ENCODE measurements at places on chromosomes 3 and 15.
A peak's percentile ranks its signal among the peaks of the same experiment; 100 is the strongest.

DNA sequence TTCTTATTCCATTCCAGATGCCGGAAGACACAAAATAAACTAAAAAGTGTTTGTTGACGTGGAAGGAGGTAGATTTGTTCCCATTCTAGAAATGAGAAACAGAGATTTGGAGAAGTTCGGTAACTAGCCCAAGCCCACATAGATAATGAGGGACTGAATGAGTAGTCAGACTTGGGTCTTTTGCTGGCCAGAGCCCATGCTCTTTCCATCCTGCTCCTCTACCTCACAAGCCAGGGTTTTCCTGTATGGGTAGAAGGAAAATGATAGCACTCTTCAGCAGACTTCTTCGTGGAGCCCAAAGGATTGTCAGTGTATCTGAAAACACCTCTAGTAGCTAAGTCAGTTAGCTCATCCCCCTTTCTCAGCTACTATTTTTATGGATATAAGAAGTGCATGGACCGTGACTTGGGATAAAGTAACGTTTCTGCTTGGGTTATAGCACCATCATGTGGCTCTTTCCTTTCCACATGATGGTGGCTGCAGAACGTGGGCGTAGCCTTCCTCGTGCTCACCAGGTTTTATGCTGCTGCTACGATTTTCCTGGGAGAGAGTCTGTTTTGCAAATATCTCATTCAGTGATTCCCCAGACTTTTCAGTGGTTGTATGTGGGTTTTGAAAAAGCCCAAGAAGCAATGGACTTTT lies 84.6 kb downstream of the DGKG start:
- peak; percentile 77 for DNase-seq

- DNase-seq, result no peak
These were observed 58.9 kb upstream of the TP63 start for GRCh38 chr3:189572249-189572648.

- DNase-seq, result no peak
These were observed 60.5 kb downstream of the GLDN start for GRCh38 chr15:51401872-51402517.

- DNase-seq, result peak; percentile 34
These were observed 136.5 kb downstream of the CHSY1 start for GRCh38 chr15:101115393-101115785.

GRCh38 chr15:74347757-74348250 lies 19.6 kb downstream of the CYP11A1 start:
- DNase-seq, result no peak

- no peak for DNase-seq
These were observed 277.1 kb upstream of the GBE1 start for GRCh38 chr3:82038556-82038955.

DNA sequence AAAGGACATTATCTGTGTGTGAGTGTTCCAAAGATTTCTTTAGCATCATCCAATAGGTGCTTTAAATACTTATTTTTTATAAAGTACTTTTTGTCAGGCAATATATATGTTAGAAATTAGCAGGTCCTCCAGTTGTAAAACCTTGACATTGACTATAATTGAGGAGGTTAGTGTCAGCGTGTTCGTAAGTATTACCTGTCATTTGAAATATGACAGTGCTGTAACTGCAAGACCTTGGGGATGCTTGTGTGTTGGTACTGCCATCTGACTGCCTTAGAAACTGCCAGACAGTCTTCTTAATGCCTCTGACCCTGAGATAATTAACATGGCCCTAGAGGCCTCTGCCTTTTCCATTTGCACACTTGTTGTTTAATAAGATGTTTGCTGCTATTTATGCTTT lies 170.7 kb downstream of the NAALADL2 start:
- DNase-seq, result no peak

DNA sequence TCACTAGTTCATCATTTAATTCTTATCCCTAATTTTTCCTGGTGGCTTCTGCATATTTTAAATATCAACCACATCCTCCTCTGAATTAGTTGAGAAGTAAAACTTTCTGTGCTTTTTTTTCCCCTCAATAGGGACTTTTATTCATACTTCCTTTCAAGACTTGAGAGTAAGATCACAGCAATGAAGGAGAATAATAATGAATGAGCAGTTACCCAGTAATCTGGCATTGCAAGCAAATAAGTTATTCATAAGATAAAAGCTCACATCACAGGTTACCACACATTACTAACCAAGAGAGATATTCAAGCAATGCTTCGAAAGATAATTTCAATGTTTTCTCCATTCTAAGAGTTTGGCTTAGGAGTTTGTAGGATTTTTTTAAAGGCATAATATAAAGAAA lies 50.3 kb downstream of the BTLA start:
- DNase-seq, result no peak

DNA sequence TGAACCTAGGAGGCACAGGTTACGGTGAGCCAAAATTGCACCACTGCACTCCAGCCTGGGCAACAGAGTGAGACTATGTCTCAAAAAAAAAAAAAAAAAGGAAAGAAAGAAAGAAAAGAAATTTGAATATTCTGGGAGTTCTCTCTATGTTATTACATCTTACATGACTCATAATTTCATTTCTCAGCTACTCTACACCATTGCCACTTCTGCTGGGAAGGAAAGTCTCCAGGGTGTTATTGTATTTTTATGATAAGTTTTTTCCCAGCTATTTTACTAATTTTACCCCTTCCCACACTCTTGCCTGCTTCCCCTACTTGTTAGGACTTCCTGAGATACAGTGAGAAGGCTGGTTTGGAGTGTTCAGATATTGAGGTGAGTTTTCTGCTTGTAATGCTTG lies 69.7 kb upstream of the UMPS start:
- DNase-seq, result no peak

- no peak for DNase-seq
These were observed 195.0 kb upstream of the EPHA3 start for GRCh38 chr3:88912294-88912877.

GRCh38 chr3:145911016-145911415 lies 250.0 kb downstream of the PLOD2 start:
- no peak for DNase-seq

DNA sequence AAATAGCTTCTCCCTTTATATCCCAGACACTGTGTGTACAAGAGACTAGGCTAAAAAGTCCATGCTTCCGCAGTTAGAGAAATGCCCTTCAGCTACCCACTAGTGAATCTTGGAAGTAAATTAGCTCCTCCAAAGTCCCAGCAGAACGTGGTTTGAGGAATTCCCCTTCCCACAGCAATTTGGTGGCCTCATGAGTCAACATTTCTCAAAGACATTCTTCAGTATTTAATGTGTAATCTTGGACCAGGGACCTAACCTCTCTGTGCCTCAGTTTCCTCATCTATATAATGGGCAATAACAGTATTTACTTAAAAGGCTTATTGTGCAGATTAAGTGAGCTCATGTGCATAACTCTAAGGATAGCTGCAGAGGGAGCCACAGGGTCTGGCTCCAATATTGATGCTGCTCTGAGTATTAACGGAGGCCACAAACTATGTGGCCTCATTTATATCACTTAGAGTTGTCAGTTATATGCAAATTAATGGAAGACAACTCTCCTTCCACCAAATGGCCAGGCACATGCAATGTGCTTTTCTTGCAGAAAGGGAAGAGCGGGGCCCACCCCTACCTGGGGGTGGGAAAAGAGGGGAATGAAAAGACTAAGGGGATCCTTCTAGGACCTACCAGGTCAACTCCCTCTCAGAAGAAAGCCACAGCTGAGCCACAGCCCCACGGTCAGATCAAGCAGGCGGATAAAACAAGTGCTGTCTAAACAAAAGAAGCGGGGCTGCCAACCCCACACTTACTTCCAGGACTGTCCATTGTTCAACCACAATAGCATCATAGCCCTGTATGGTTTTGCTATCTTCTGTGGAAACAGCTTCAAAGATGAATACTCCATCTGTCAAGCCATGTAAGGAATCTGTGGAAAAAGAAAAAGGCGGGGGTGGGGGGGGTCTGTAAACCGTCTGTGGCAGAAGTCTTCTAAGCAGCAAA lies 92.4 kb downstream of the OXNAD1 start:
- no peak for DNase-seq

GRCh38 chr15:52228921-52229320 lies 37.7 kb upstream of the GNB5 start:
- no peak for DNase-seq

DNA sequence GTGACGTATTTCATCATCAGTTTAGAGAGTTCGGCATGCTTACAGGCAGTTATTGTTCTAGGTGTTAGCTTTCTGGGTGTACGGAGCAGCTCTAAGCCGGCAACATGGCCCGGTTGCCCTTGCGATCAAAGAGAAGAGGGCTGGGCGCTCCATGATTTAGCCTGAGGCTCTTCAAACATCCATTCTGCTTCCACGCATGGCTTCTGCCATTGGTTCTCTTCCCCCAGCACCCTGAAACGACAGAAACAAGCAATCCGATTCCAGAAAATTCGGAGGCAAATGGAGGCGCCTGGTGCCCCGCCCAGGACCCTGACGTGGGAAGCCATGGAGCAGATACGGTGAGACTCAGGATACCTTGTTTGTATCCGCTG lies 574 bp downstream of the NGRN start:
- no peak for DNase-seq

- DNase-seq, result no peak
These were observed 50.5 kb upstream of the MINAR1 start for GRCh38 chr15:79381593-79381992.

- DNase-seq, result no peak
These were observed 95.7 kb downstream of the CPN2 start for GRCh38 chr3:194255252-194256039.

DNA sequence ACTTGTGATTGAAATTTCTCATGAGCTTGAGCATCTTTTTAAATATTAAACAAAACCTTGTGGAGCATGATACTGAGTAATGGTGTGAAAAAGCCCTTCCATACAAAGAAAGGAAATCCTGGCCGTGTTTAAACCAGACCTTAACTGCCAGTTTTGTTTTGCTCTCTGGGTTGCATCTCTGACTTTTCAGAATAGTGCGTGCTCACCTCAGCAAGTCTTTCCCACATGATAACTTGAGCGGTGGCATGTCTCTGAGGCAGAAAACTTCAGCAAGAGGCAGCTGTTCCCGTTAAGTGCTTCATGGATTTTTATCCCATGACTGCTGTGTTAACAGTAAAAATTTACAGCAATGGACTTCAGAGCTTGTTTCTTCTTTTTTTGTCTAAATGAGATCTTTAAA lies 393.3 kb downstream of the FEZF2 start:
- no peak for DNase-seq

DNA sequence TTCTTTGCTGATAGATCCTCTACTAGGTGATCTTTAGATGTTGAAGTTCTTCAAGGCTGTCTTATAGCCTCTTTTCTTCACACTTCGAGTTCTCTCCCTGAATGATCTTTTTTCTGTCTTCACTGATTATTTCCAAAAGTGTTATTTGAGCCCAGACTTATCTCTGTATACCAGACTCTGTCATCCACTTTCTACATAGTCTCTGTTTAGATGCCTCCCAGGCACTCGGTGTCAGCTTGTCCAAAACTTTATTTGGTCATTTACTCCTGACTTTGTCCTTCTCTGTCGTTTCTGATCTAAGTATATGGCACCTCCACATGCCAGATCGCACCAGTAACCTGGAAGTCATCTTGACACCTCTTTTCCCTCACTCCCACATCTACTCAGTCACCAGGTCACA lies 27.6 kb downstream of the KLHL18 start:
- DNase-seq, result no peak

DNA sequence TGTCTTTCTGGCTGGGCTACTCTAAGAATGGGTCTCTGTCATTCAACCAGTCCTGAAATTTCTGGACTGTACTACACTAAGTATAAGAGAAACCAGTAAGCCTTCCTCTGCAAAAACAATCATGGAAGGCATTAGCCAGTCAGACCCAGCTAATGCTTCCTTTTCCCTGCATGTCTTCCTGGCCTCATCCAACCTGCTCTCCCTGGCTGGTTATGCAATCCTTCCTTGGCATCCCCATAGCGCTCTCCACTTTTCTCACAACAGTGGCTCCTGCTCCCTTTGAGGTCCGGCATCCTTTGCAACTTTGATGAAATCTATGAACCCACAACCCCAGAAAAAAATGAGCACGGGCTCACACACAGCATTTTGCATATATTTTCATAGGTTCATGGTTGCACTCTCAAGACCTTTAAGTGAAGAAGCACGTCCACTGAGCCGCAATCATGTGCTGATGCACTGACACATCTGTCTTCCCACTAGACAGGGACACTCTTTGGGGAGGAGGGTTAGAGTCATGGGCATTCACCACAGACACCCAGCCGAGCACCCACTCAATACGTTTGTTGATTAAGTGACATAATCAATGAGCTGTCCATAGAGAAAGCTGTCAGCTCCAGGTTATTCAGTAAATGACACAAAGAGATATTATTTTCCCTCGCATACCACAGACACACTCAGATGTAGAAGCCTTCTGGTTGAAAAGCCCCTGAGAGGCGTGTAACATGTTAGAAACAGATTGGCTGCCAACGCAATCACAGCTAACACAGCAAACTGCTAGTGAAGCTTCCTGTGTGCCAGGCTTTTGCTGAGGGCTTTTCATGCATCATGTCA lies 66.7 kb downstream of the PLD1 start:
- DNase-seq, result no peak
